ENCODE measurements at places on chromosomes 1 and 21.

DNA sequence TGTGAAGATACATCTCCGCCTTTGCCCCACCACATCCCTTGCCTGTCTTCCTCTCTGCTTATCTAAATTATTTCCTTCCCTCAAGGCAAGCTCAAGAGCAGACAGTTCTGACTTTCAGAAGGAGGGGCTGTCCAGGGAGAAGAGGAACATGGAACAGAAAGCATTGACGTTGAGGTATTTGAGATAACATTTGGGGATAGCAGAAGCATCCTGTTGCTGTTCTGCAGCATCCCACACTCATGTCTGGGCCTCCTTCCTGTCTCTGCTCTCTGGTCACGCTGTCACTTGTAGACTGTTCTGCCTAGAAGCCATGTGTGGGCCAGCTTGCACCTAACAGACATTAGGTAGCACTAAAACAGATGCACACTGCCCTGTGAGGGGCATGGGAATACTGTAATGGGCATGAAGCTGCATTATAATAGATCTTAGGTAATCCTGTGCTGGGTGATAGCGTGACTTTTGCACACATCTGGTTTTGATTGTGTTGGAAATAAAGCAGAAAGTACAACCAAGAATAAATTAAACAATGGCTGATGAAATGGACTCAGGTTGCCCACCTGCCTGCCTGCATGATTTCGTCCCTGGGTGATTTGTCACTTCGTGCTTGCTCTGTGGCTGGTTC is 660 bp upstream of the RD3 start:
- DNase-seq = no peak

DNA sequence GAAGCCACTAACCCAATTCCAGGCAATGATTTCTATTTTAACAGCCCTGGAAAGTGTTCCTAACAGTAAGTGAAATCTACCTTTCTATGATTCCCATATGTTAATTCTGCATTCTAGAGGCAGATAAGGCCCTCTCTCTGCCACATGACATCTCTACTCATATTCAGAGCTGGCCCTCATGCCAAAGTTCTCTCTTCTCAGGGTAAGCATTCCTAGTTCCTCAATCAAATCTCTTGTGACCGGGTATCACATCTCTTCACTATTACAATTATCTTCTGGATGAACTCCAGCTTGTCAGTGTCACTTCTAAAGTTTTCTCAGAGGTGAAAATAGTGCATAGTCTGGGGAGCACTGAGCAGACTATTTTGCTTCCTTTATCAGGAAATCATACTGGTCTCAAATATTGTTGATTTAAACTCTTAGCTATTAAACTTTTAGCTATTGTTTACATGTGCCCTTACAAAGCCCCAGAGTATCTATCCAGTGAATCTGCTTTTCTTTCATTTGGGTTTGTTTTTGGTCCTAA is 66.4 kb upstream of the TNFSF18 start:
- no peak for DNase-seq

DNA sequence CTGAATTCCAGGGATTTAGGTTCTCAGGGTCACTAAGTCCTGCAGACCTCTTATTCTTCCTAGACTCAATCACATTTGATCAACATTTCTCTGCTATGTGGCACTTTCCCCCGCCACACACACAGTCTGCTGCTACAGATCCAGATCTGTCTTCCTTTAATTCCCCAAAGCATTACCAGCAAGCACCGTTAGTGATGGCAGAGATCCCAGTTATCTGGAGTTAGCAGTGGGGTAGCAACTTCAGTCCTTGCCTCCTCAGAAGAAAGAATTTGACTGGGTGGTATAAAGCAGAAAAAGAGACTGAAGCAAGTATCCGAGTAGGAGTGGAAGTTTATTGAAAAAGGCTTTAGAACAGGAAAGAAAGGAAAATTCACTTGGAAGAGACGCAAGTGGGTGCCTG is 100.4 kb upstream of the ETV3 start:
- DNase-seq = no peak

DNA sequence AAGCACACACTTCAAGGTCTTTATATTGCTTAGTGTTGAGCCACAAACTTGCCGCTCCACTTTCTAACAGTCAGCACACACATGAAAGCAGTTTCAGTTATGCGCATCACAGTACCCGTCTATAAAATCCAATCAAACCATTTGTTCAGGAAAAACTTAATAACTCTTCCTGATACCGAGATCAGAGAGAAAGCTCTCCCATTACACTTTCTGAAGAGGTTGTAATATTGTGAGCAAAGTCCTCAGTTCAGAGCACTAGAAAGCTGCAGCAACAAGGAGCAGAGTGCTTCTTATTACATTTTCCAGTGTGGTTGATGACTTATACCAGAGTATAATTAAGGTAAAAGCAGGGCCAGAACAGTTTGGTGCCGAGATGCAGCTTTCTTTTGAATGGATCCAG is 102.8 kb upstream of the F3 start:
- no peak for DNase-seq

DNA sequence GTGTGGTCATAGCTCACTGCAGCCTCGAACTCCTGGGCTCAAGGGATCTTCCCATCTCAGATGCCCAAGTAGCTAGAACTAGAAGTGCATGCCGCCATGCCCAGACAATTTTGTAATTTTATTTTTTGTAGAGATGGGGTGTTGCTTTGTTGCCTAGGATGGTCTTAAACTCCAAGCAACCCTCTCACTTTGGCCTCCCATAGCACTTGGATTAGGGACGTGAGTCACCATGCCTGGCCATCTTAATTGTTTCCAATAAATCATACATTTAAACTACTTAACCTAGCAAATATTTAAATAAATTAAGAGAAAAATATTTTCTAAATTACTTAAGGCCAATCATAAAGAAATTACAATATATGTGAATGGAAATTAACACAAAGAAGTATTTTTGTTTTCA is 35.1 kb upstream of the ADGRL4 start:
- no peak for DNase-seq

- peak; percentile 20 for DNase-seq
Observed at GRCh38 chr1:177780096-177780700, 189.7 kb downstream of the SEC16B start.

- no peak for DNase-seq
Observed at GRCh38 chr1:196143602-196144342, 464.5 kb downstream of the KCNT2 start.

DNA sequence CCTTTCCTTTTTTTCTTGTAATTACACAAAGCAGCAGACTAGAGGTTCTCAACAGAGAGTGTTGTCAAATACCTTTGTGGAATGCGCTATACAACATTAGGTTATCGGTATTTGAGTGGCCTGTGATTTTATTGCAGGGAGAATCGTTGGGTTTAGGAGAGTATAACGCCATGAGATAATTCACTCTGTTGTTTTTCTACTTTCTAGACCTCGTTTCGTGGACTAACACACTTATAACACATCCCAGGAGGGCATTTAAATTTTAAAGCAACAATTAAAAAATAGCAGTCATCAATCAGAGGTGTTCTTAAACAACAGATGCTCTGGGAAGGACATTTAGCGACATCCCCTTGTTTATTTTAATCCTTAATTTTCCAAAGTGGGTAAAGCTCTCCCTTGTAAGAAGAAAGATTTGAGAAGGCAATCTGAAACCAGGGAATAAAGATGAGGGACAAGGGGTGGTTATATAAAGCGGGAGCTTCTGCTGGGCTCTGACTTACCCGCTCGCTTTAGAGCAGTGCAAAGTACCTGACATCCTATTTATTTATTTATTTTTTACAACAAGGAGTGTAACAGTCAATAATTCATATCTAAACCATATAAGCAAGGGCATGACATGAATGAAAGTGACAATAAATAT is 4.9 kb downstream of the PBX1 start:
- DNase-seq = no peak

- DNase-seq = no peak
Observed at GRCh38 chr21:41726630-41726969, 40.3 kb downstream of the RIPK4 start.

DNA sequence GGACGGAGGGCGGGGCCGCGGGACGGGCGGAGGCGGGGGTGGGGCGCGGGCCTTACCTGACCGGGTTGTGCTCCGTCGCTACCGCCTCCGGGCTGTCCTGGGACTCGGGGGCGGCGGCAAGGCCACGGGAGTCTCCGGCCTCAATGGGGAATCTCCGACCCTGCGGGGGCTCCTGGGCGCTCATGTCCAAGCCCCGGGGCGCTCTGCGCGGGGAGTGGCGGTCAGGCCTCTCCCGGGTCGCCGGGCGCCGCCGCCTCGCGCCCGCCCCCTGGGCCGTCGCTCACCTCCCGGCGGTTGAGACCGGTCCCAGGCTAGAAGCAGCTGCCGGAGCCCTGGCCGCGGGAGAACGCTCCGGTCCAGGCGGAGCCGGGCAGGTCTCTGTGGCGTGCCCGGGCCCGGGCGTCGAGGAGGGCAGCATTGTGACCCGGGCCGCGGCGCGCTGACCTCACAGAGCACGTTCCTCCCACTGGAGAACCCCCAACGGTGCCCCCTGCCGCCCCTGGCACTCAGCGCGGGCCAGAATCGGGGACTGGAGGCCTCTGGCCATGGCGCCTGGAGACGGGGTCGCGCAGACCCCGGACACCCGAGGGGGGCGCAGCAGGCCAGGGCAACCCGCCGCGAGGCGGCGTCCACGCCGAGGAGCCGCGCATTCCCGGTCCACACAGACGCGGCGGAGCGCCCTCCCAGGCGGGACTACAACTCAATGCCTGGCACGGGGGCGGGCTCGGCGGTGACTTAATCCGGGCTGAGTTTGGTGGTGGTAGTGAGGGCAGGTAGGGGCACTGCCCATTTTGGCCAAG is 411 bp downstream of the FAM229A start:
- no peak for DNase-seq

- no peak for DNase-seq
Observed at GRCh38 chr1:17282836-17283235, 25.2 kb upstream of the PADI4 start.

DNA sequence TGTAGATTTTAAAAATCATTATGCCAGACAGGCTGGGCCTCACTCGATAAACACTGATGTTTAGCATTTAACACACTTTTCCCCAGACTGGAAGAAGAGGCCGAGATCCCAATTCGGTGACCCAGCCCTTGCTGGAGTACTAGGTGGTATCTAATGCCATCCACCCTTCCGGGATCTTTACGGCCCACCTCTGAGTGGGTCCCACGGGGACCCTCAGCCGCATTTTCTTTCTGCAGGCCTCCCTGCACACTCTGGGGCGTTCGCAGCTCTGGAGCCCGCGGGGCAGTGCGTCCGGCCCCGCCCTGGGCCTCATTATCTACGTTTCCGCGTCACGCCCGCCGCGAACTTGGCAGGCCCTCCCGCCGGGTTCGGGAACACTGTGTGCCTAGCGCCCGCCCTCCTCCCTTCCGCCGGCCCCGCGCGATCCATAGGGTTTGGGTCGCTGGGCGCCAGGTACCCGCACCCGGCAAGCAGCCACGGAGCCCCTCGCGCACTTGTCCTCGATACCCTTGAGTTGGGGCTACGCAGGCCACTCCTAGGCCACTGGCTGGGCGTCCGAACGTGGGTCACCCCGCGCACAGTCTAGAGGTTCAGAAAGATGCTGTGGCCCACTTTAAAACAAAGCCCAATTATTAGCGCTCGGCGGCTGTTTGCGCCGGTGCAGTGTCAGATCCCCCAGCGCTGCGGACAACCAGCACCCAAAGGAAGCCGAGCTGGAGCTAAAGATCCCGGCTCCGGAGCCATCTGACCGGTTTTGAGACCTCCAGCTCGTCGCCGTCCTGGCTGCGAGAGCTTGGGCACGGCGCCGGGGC is 950 bp upstream of the EVA1C start:
- DNase-seq = no peak

DNA sequence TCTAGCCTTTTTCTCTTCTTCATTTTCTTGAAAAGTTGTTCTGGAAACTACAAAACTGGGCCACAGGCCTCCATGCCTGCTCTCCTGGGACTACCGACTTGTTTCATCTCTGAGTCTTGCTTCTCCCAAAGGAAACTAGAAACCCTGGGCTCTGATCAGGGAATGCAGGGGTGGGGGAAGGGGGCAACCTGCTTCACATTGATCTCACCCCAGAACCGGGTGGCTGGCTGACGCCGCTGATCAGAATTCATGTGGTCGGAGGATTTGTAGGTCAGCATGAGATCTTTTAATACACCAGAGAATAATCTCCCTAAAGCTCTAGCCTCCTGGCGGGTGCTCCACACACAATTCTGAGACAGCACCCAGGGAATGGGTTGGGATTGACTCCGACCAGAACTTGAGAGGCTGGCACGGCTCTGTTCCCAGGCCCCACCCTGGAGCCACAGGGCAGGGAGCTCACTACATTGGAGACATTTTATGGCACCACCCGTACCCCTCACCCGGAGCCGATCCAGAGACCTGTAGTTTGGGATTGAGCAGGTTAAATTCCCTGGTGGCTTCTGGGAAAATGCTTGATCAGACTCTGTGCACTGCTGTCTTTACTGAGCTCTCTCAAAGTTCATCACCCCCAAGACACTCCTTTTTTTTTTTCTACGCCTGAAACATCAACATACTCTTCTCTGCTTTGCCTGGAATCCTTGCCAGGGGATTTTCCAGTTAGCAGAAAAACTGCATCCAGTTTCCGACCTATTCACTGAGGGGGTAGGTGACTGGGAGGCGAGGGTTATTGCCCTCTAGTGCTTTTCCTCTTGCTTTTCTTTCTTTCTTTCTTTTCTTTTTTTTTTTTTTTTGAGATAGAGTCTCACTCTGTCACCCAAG is 12.2 kb upstream of the ARHGEF10L start:
- DNase-seq = no peak

GRCh38 chr21:42651515-42652401 is 1.7 kb upstream of the PDE9A start:
- DNase-seq = no peak

DNA sequence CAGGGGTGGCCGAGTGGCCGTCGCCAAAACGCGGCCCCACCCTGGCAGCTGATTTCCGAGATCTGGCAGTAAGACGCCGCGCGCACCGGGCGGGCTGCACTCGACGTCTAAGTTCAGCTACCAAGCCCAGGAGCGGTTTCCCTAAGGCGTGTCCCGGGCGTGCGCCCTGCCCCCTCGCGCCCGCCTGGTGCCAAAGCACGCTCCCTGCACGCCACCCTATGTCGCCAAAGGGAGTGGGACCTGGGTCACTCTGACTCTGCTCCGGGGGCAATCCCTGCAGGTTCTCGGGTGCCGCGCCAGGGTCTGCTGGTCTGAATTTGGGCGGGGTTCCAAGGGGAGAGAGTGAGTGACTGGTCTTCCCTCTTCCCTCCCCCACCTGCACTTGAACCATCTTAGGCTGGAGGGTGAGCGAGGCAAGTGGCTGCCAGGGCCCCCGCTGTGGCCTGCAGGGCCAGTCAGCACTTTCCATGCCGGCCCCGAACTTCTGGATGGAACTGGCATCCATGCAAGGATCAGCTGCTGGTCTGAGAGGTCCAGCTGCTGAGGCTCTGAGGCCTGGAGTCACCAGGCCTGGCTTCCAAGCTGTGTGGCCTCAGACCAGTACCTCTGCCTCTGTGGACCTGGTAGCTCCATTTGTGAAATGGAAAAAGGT is at the start of gene LRRC38:
Gene LRRC38, minus strand, starts transcription at position 109 of the 652 bp plus-strand sequence. CDS start 410 bp downstream, outside the sequence.
- no peak for DNase-seq

- no peak for DNase-seq
Observed at GRCh38 chr1:211174375-211174774, 40.4 kb upstream of the KCNH1 start.
